ENCODE measurements at places on chromosomes 7 and 10.

GRCh38 chr10:8056871-8057331 is 2.4 kb downstream of the GATA3 start:
- peak; percentile 83 for DNase-seq

DNA sequence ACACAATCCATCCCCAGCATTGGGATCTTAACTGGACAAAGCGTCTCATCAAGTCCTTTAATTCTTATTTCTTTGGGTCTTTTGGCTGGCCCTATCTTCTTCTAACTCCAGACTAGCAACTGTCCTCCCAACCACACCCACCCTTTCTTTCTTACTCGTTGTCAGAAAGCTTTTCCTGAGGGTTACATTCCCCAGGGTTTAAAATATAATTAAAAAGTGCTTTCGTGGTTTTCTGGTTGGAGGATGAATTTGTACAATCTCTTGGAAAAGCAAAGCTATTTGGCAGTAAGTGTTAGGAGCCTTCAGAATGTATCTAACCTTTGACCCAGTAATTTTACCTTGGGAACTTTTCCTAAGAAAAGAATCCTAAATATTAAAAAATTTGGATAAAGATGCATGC is 10.4 kb upstream of the ITGB8 start:
- no peak for DNase-seq

DNA sequence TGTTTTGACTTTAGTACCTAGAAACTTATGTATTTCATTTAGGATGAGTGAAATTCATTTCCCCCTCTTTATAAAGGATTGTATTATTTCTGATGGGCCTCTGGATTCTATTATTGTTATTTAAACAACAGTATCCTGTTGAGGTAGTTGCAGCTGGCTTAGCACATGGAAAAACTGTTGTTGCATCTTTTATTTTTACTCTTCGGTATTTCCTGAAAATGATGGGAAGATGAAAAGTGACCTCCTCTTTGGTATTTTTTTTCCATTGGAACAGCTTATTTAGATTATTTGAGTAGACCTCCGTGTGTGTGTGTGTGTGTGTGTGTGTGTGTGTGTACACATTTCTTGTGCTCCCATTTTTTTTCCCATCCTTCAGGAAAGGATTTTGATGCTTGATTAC is 129.8 kb downstream of the PRKG1 start:
- no peak for DNase-seq

- DNase-seq, result peak; percentile 76
These were observed 31.7 kb downstream of the TECTB start for GRCh38 chr10:112314822-112315474.

DNA sequence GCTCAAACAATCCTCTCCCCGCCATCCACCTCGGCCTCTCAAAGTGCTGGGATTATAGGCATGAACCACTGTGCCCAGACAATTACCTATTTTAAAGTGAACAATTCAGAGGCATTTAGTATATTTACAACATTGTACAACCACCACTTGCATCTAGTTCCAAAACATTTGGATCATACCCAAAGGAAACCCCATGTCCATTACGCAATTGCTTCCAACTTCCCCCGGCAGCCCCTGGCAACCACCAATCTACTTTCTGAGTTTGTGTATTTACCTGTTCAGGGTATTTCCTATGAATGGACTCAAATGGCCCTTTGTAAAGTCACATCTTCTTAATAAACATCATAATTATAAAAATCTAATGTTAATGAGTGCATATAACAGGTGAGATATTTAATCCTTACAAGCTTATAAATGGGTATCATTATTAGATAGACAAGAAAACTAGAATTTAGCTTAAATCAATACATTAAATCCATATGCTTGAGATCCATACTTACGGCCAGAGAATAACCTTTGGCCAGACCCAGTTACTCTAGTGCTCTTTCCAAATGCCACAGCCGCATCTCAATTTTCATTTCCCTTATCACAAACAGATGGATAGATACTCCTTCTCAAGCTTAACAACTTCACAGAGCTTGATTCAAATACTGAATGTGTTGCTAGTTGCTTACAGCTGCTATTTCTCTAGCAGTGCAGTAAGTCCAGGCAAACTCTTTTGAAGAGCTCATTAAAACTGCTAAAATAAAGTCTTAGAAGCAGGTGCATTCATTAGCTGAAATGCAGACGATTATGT is 133.4 kb upstream of the MKLN1 start:
- DNase-seq, result no peak

GRCh38 chr10:83871187-83872081 is 267.9 kb upstream of the GHITM start:
- peak; percentile 77 for DNase-seq

GRCh38 chr7:125823538-125823937 is 893.9 kb upstream of the POT1 start:
- no peak for DNase-seq

DNA sequence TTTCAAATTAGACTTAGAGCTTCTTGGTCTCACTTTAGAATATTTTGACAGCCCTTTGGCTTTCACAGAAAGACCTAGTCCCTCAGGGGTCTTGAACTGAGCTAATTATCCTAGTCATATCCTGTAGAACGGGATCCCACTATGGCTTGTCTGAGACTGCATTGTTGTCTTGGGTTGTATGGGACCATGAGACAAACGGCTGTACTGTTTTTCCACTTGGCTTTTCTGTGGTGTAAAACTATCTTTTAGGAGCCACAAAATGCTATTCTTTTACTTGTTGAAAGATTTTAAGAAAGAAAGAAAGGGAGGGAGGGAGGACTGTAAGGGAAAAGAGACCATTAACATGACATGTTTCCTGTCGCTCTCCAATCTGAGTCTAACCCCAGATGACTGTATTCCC is 432.5 kb downstream of the AUTS2 start:
- DNase-seq, result no peak

GRCh38 chr10:95260909-95261552 is 29.8 kb downstream of the PDLIM1 start:
- DNase-seq, result no peak

DNA sequence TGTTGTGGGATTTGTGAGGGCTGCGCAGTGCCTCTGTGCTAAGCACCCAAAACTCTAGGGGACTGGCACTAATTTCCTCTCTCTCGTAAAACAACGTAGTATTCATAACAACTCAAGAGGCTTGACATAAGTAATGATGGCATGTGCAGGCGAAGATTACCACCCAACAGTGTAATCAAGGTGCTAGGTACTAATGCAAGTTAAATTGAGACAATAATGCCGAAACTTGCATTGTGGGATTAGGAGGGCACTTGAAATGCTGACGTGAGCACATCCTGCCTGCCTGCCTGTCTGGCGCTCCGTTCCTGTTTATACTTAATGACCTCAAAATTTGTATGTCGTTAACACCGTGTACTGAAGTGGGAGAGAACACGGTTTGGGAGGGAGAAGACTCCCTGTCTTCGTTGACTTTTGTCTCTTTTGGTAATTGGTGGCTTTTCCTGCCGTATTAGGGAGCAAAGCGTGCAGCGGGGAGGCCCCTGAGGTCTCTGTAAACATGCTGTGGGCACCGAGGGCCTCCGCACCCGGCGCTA is 139.0 kb downstream of the MGMT start:
- DNase-seq, result no peak

- DNase-seq, result no peak
These were observed 4.4 kb upstream of the SEMA3C start for GRCh38 chr7:80923211-80923612.

GRCh38 chr10:117140525-117140902 is 2.4 kb upstream of the VAX1 start:
- DNase-seq, result no peak

- no peak for DNase-seq
These were observed 36.3 kb upstream of the MINDY3 start for GRCh38 chr10:15896654-15897053.

DNA sequence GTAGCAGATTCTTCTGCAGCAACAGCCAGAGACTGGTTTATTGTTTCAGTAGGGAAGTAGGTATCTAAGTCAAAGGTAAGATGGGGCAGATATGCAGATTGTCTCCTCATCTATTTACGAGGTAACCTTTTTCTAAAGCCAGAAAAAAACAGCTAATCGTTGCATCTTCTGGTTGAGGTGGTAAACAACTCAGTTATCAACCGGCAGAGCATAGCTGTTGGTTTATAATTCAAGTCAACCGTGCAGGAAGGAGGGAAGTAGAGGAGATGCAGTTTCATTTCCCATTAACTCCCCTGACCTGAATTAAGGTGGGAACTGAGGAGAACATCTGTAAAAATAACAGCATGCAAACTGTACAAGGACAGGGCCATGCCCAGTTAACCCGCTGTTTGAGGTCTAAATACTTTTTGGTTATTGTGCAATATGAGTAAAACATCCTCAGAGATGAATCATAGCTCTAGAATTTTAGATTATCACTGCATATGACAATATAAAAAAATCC is 156.5 kb upstream of the ITGB1 start:
- peak; percentile 65 for DNase-seq

DNA sequence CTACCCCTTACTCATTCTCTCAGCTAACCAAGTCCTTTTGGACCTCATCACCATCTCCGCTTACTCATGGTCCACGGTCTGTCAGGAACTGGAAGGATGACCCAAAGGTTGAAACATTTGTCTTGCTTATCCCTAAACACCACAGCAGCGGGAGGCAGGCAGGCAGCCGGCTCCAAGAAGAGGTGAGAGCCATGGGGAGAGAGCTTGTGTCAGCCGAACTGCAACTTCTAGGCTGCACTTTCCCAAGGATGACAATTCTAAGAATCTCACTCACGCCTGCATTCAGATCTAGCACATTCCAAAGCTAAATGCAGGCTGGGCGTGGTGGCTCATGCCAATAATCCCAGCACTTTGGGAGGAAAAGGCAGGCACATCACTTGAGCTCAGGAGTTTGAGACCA is 86.0 kb downstream of the SPDYE5 start:
- no peak for DNase-seq

GRCh38 chr10:16857419-16857818 is 40.2 kb upstream of the RSU1 start:
- no peak for DNase-seq

DNA sequence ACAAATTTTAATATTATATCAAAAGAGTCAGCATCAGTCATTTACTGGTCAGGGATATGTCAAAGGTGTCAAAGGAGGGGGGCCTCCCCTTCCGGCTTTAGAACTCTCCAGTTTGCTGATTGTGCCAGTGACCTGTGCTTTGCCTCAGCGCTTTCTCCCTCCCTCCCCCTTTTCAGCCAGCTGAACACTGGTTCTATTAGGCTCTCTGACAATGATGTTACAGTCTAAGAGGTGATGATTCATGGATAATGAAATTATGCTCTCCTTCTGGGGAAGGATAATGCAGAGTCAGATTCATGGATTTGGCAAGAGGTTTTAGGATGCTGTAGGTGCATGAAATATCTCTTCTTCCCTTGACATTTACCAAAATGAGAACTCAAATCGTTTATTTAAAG is 6.1 kb downstream of the LRRTM3 start:
- DNase-seq, result no peak

DNA sequence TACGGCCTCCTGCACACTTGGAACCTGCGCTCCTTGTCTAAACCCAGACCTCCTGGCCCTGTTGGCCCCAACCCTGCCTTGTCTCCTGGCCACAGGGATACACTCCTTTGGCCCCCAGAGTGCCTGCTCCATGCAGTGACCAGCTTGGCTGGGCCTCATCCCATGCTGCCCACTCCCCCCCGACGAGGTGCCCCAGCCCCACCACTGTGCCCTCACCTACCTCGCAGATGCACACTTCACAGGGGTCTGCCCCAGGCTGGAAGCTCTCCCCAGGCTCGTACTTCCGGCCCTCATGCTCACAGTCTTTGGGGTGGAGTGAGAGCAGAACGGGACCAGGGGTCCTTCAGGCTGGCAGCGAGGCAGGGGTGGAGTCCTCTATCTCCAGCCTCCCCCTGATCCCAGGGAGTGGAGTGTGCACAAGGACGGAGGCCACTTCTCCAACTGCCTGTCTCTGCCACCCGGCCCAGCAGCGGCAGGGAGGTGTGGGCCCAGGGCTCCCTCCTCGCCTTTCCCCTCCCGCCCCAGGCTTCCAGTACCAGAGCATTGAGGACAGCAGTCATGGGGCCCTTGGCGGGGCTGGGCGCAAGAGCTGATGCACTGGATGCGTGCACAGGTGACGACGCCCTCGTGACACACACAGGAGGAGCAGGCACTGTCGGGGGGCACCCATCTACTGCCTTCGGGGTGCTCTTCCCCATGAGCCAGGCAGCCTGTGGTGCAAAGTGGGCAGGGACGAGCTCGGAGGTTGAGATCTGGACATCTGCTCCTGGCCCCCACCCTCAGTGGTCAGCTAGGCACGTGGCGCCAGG is 22.1 kb downstream of the ATP6V1F start:
- no peak for DNase-seq

DNA sequence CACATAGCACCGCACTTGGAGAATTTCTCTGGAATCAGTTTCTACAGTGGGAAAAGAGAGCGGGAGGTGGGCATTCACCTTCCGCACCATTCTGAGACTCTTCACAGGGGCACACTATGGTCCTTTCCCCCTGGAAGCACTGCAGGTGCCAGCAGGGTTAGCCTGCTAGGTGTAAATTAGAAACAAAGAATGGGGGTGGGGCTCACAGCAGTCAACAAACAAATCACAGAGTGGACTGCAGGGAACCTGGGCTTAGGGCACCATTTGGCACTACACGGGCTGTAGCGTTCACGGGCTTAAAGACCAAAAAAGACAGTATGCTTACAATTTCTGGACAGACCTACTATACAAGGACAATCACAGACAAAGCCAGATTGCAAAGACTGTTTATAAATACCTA is 8.0 kb upstream of the PKD1L1 start:
- no peak for DNase-seq

DNA sequence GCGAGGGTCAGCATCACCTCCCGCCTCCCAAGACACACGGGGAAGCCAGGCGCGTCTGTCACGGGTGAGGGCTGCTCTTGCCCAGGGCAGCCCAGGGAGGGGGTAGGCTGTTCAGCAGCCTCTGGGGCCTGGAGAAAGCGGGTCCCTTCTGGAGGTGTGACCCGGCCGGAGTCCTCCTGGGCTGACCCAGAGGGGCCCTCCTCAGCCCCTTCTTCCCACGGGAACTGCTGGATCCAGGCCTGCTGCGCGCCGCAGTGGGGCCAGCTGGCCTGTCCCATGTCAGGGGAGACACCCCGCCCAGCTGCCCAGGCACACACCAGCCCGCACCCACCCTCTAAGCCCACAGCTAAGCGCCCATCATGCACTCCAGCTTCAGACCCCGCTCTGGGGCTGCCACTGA is 41.8 kb downstream of the INSIG1 start:
- no peak for DNase-seq

GRCh38 chr10:4334015-4334414 is 492.0 kb upstream of the AKR1E2 start:
- no peak for DNase-seq

DNA sequence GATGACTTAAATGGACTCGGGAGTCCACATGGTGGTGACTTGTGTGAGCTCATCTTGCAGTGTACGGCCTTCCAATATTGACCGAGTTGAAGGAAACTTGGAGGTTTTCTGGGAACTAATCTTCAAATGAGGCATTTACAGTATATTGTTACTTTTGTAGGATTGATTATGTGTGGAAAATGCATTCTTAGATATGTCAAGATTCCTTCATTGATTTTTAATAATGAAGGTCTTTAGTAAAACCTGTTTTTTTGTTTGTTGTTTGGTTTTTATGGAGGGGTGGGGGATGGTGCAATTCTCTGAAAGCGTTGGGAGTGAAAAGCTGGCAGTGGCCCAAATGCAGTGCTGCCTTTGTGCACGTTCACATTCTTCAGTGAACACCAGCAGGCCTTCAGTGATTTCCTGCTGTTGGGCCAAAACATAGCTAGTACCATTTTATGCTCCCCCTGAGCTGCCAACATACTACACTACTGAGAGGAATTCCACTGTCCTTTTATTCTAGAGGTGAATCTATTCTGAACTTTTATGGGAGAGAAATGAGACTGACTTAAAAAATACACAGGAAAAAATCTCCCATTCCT is 50.4 kb downstream of the CCNY start:
- no peak for DNase-seq
